HS-5 (cell line): ENCODE measurements at places on chromosomes 16 and 17.

DNA sequence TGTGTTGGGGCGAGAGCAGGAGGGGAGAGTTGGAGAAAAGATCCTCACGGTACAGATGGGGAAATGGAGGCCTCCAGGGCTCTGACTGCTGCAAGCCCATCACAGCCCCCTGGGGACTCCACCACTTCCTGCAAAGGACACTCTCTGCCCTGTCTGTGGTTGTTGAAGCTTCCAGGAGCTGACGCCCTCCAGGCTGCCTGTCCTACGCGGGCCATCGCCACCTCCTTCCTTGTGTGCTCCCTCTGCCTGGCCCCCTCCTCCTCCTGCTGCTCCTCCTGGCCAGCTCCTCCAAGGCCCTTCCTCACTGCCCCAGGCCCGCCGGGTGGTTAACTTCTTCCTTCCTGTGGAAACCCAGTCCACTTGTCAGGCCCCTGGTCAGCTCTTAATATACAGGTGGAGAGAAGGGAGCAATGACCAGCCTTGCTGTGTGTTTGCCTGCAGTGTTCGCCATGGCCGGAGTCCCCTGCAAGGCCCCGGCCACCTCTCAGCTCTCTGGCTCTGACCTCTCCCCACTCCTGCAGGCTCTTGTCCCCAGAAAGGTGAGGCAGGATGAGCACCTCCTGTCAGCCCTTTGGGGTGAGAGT lies 18.4 kb upstream of the STAC2 start:
- no peak for DNase-seq

- DNase-seq = no peak
These were observed 173.4 kb downstream of the SNX29 start for GRCh38 chr16:12149971-12150370.

DNA sequence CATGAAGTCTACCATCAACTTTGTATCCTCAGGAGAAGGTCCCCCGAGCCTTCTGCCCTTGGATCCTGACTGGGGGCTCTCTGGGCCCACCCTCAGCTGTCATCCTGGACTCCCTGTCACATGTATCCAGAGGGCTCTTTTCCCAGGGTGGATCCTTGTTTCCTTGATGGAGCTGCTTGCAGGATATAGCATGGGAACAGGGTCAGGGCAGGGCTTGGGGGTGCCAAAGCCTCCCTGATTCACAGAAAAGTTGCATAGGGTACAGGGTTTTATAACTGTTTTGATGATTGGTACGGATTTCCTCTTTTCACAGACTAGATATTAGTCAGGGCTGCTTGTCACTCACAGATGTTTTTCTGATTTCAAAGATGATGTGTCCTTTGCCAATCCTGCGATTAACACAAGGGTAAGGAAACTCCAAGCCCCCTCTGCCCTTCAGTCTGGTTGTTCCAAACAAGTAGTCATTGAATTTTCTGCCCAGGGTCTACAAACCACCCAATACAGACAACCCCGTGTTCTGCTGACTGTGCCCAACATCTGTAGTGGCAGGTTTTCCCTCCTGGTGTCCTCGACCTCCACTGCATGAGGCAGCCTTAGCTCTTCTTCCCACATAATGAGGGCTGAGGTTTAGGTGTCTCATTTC lies 20.6 kb upstream of the SLC35G3 start:
- no peak for DNase-seq

GRCh38 chr16:55494994-55495421 lies 13.9 kb upstream of the LPCAT2 start:
- no peak for DNase-seq

DNA sequence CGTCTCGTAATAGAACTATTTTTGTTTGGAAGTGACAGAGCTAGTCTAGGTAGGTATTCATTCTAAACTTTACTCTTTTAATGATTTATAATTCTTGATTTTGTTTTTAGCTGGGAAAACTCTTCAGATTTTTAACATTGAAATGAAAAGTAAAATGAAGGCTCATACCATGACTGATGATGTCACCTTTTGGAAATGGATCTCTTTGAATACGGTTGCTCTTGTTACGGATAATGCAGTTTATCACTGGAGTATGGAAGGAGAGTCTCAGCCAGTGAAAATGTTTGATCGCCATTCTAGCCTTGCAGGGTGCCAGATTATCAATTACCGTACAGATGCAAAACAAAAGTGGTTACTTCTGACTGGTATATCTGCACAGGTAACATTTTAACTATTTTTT lies 27.6 kb downstream of the CLTC start:
- DNase-seq = no peak

DNA sequence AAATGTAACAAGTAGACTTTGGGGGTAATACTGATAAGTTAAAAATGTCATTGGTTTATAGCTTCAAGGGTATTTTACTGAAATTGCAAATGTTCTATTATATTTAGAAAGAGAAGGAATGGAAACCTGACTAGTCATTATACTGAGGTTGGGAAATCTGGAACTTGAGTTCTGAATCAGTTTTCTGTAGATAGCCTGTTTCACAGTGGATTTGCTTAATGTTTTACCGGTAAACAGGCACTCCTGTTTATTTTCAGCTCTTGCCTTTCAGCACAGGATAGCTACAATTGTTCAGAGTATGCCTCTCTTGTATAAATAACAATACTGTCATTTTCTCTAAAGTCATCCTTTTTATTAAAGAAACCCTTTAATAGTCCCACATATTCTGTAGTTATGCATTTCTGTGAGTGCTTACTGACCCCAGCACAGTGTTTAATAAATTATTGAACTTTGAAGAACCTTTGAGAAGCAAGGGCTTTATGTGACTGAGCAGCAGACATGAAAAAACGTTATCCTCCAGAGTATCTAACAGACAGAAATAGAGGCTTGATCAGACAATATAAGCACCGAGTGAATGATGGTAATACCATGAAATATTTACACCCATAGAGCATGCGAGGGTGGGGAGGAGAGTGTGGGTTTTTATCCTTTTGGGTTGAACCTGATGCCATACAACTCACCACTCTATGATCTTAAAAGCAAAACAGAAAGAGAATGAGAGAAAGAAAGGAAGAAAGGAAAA lies 58.2 kb downstream of the FTO start:
- DNase-seq = no peak

- DNase-seq = no peak
These were observed 15.7 kb downstream of the TMEM94 start for GRCh38 chr17:75472119-75472518.

DNA sequence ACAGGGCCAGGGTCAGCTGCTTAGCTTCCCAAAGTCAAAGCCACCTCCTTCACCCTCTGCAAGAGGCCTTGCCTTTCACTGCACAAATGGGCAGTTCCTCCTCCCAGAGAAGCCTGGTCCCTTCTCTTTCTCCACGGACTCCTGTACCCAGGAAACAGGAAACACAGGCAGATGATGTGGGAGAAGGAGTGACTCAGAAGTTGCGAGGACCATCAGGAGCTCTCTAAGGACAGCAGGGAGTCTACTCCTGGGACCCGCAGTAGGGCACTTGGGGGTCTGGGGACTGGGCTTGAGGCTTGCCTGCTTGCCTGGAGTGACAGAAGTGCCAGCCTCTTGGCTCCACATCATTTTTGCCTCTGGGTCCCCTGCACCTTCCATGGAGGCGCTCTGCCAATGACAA lies 47.4 kb upstream of the KSR1 start:
- no peak for DNase-seq

DNA sequence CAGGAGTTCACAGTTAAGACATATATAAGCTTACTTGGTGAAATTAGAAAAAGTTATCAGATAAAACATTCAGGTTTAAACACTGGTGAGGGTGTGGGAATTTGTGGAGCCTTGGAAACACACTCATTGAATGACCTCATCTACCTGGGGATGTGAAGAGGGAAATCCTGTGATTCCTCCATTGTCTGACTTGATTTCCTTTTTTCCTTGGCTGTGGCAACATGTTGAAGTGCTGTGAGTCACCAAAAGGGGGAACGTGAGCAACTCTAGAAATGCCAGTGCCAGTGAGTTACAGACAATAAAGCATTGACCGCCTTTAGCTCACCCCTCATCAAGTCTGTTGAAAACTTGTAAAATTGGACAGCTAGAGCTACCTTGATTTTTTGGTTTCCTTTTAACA lies 1.8 kb downstream of the HMOX2 start:
- no peak for DNase-seq

DNA sequence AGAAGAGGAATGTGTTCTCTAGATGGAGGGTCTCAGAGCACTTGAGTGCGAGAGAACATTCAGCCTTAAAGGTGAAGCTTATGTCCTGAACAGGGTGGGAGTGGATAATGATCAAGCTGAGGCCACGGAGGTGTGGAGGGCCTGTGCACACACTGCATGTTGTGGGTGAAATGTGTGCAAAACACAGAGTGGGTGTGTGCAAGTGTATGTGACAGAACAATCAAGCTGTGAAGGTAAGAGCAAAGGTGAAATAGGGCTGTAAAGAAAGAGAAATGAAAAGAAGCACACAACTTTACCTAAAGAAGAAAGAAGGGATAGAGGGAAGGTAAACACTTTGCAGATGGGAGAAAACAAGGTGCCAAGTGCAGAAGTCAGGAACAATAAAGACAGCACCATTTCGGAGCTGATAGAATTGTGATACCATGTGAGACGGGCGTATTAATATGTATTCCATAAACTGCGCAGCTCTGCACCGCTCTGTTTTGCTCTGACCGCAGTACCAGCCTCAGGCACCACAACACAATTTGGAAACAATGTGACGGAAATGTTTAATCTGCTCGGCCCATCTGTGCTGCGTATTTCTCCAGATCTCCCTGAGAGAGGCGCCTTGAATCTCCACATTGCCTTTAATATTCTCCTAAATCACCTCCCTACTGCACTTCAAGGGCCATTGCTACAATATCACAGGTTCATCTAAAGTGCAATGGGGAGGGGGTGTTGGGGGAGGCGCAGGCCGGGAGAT lies 40.6 kb downstream of the SNX11 start:
- no peak for DNase-seq
